ENCODE measurements at places on chromosomes 11 and 22.

- DNase-seq = no peak
Observed at GRCh38 chr11:118128721-118129470, 23.7 kb downstream of the SCN4B start.

- no peak for DNase-seq
Observed at GRCh38 chr22:41047801-41048211, 44.6 kb upstream of the EP300 start.

DNA sequence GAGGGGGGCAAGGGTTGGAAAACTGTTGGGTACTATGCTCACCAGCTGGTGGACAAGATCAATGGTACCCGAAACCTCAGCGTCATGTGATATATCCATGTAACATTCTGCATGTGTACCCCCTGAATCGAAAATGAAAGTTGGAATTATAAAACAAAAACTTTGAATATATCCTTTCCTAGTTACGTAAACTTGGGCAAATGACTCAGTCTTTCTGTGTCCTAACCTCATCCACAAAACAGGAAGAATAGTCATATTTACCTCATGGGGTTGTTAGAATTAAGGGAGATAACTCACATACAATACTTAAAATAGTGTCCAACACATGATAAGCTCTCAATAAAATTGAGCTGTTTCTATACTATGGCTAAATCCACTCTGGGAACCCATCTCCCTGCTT, 620.1 kb upstream of the KIRREL3 start:
- no peak for DNase-seq

DNA sequence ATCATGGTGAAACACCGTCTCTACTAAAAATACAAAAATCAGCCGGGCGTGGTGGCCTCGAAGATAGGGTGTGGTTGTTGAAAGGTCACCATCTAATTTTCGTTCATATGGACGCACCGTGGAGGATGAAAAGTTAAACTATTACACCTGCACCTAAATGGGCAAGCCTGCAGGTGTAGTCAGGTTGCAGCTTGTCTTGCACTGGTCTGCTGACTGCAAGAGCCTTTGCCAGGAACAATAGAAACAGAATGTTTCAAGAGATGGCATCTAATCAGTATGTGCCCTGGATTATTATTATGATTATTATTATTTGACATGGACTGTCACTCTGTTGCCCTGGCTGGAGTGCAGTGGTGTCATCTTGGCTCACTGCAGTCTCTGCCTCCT, 908 bp downstream of the NADSYN1 start:
- no peak for DNase-seq

GRCh38 chr11:79100093-79100910, 340.5 kb downstream of the TENM4 start:
- peak; percentile 58 for DNase-seq
